Gastrocnemius medialis (tissue), 4 donors: ENCODE measurements at places on chromosomes 5 and 9. TPM values are rescaled to one million over a fixed set of nuclear protein-coding genes. Genes with fewer than 3 reads are reported as not detected.
A peak's percentile ranks its signal among the peaks of the same experiment; 100 is the strongest.

IL13 gene
- total RNA-seq = not detected

LCN15 gene
- not detected for total RNA-seq

DNA sequence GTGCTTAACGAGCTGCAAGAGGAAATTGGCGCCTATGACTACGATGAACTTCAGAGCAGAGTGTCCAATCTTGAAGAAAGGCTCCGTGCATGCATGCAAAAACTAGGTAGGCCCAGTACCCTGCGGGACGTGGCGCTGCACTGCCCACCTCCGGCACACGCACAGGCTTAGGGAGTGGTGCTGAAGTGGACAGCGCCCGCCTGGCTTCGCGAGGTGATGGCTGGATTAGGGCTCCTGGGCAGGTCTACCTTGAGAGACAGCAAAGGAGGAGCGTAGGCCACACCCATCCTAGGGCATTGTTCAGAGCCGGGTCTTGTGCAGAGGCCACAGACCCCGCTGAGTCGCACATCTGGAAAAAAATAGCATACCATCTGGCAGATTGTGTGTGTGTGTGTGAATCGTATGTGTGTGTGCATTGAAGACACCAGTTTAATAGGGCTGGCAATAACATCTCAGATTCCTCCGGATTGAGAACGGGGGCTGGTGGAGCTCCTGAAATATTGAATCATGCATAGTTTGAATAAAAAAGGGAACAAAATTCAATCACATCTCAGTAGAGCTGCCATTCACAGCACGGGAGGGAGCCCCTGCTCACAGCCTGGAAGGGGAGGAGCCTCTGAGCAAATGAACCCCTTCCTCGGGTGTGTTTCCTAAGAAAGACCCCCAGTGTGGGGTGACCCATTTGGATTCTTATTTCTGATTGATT lies 11.1 kb downstream of the OLFM1 start:
- no peak for DNase-seq

GRCh38 chr5:107558823-107559375 lies 111.8 kb downstream of the EFNA5 start:
- DNase-seq = no peak

DNA sequence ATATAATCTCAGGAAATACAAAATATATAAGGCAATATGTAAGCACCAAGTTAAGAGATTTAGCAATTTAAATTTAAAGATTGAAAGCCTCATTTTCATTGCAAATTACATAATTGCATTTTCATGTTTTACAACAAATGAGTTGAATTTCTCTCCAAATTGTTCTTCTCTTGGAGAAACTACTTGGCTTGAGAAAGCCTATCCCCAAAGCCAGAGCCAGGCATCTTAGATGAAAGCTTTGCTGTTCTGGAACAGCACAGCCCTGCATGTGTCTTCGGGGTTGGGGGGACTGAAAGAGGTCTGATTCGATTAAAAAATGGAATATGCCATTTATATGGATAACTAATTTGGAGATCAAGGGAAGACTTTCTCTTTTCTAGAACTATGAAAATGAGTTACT lies 212.0 kb downstream of the PARP8 start:
- no peak for DNase-seq

- no peak for DNase-seq
Measured at GRCh38 chr5:22926574-22926973, 73.4 kb upstream of the CDH12 start.

DNA sequence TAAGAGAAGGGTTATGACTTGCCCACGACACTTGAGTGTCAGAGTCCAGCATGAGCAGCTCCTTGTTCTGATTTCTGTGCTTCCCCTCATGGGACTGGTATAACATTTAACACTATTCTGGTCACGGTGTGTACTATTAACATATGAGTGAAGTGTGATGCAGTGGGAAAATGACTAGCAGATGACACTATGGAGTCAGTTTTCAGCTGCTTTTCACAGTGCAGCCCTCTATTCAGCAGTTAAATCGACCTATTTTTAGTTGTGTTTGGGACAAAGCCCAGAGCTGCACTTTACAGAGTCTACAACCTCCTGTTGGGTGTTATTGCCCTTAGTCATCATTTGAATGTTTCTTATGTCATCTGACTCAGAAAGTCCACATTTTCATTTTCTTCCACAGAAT lies 59.1 kb downstream of the CHSY3 start:
- DNase-seq = peak; percentile 31

GRCh38 chr5:126416266-126416925 lies 6.8 kb upstream of the GRAMD2B start:
- no peak for DNase-seq

GRCh38 chr5:139019211-139019610 lies 144.1 kb upstream of the LRRTM2 start:
- DNase-seq = no peak

- no peak for DNase-seq
Measured at GRCh38 chr9:16184964-16185646, 632.3 kb downstream of the CCDC171 start.

DNA sequence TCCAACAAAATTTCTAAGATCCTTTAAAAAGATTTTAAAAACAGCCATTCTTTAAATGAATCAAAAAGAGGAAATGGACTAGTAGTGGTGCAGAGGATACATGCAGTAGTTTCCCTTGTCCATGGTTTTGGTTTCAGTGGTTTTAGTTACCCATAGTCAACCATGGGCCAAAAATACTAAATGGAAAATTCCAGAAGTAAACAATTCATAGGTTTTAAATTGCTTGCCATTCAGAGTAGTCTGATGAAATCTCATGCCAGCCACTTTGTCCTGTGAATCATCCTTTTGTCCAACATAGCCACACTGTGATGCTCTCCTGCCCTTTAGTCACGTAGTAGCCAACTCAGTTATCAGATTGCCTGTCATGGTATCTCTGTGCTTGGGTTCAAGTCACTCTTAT lies 286.1 kb downstream of the ANXA1 start:
- no peak for DNase-seq

DNA sequence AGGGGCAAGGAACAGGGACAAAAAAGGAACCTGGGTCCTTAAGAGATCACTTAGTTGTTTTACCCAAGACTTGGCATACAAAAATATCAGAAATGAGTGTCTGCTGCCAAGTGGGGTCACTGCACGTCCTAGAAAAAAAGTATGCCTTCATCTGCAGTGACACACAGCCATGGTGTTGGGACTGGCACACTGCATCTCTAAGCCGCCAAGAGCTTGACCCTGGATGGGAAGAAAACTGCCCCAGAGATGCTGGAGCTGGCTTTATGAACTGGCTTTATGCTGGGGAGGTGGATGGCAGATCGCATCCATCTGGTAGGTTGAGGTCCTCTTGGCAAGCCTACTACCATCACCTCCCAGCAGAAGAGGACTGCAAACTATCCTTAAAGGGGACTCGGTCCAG lies 51.7 kb downstream of the IRF1 start:
- peak; percentile 64 for DNase-seq
